Hematopoietic multipotent progenitor cell treated with erythropoietin and hydrocortisone succinate and interleukin-3 and kit ligand, for 6 days (in vitro differentiated cells): ENCODE measurements at places on chromosomes 7 and 10.

GRCh38 chr10:49243610-49244283 lies 55.2 kb upstream of the C10orf71 start:
- no peak for DNase-seq

- no peak for DNase-seq
Observed at GRCh38 chr10:28627102-28627501, 50.2 kb upstream of the BAMBI start.

DNA sequence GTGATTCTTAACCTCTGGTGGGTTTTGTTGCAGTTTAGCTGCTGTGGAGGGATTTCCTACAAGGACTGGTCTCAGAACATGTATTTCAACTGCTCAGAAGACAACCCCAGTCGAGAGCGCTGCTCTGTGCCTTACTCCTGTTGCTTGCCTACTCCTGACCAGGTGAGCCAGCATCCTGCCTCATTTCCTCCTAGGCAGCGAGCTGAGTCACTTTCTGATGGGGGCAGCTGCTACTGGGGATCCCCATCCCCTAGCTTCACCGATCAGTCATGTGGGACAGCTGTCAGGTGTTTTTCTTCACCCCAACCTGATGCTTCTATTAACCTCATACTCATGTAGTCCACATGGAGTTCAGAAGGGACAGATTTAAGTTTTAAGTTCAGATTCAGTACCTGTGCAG lies 21.7 kb upstream of the SMO start:
- no peak for DNase-seq

DNA sequence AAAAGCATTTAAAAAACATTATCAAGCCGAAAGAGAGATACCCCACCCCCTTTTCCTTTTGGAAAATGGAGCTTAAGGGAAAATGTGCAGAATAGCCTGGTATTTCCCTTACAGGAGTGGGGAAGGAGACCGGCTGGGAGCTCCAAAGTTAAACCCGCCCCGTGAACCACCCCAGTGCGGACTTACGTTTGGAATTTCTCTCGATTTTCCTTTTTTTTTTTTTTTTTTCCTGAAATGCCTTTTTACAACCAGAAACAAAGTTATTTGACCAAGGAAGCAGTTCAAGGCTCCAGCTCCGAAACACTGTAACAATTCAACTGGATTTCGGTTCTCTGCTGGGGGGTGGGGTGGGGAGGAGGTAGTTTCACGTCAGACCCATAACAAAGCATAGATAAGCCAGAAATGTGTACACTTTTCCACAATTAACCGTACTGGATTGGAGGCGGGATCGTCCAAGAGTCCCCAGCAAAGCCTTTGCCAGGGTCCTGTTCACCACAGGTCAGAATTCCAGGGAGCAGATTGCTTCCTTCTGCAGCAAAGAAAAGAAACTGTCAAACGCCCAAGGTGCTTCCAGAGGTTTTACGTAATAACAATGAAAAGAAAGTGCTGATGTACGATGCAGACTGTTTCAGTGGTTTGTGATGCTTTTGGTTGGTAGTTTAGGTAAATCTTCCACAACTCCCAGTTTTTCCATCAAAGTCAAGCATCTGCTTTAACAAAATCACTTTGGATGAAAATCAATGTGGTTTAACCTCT lies 6.7 kb downstream of the SKIDA1 start:
- DNase-seq: no peak

DNA sequence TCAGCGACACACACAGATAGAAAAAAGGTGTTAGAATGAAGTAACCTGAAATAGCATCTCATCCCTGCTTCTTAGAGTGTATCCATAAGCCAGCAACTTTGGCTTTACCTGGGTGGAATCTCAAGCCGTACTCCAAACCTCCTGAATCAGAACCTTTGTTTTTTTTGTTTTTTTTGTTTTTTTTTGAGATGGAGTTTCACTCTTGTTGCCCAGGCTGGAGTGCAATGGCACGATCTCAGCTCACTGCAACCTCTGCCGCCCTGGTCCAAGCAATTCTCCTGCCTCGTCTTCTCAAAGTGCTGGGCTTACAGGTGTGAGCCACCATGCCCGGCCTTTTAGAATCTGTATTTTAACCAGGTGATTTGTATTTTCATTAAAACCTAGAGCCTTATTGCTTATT lies 9.0 kb downstream of the NRBF2 start:
- no peak for DNase-seq

DNA sequence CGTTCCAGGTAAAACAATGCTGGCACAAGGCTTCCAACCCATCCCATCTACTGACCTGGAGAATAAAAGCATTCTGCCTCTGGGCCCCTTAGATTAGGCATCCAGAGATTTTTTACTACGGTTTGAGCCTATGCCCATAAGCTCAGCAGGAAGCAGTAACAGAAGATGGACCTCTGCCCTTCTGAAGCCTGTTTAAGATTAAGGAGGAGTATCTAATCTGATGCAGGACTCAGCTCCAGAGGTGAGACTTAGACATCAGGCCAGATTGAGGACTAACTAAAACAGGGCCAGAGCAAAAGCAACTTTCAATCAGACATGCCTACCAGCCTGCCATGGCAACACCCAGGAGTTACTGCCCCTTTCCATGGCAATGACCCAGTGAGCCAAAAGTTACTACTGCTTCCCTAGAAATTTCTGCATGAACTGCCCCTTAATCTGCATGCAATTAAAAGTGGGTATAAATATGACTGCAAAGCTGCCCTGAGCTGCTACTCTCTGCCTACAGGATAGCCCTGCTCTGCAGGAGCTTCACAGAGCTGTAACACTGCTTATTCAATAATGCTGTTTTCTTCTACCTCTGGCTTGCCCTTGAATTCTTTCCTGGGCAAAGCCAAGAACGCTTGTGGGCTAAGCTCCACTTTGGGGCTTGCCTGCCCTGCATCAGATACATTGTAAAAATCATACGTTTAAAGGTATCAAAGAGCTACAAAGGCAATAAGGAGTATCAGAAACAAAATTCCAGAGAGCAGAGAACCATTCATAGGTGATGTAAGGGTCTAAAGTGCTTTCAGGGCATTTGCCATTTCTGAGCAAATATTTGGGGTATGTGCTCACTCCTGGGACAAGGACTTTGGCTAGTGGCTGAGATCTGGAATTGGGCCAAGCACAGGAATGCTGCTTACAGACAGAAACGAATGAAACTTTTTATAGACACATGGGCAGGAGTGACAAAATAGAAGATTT lies 25.0 kb upstream of the CNNM1 start:
- no peak for DNase-seq

DNA sequence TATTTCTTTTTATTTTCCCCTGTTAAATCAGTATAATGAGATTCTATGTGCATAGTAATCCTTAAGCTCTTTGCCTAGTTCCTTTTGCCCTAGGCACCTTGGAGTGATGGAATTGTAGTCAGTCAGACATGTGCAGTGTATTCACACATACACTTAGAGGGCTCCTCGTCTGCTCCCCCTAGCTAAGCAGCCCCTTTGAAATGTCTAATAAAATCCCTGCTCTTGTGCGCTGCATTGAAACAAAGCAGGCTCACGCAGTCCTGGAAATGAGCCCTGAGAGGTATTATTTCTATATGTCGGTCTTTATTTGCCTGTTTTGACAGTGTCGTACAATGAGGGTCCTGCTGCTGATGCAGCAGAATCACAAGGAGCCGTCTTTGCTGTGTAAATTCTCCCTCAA lies 258.7 kb downstream of the AUTS2 start:
- DNase-seq: no peak

DNA sequence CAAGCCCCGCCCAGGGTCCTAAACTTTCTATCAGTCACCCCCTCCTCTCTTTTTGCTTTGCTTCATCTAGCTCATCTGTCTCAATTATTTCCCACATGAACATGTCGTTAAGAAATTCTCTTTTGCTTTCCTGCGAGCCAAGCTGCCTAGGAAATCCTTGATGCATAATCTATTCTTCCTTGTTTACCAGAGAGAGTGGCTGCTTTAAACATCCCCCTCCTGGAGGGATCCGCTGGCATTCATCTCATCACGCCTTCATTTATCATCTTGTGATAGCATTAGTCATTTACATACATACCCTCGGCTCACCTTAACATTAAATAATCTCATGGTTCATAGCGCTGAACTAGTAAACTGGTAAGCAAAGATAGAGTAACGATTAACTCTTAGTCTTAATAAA lies 96.7 kb downstream of the ANK3 start:
- no peak for DNase-seq

- no peak for DNase-seq
Observed at GRCh38 chr7:25680636-25681035, 452.4 kb upstream of the NPVF start.

GRCh38 chr10:13820964-13821337 lies 234.2 kb downstream of the PRPF18 start:
- DNase-seq: no peak

DNA sequence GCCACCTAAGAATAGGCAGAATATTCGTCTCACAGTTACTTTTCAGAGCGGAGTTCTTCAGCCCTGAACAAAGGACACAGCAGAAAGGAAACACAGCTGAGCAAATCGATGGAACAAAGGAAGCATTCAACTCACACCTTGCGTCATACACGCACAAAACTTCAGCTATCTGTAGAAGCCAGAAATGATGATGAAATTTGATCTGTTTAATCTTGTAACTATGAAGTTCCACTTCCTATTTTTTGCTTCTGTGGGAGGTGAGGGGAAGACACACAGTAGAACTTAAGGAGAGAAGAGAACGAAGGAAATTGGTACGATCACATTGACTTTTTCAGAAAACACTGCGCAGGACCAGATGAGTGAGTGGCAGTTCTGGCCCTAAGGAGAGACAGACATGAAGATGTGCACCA lies 26.2 kb downstream of the FAM171A1 start:
- DNase-seq: peak; percentile 82

- peak; percentile 53 for DNase-seq
Observed at GRCh38 chr10:86770412-86770960, 14.1 kb downstream of the BMPR1A start.

DNA sequence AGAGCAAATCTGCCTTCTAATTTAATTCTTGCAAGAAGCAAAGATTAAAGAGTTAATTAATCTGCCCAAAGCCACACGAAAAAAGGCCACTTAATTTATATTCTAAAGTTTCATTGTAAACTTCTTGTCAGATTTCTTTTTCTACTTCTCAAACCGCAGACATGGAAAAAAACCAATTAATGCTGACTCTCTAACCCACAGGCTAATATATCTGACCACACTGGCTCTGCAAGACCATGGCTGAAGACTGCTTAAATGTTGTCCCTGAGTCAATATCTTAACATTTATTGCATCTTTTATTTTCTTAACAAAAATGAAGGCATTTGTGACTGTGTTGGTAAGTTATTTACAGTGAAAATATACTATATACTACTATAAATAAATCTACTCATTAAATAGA lies 234.0 kb upstream of the SP8 start:
- no peak for DNase-seq

DNA sequence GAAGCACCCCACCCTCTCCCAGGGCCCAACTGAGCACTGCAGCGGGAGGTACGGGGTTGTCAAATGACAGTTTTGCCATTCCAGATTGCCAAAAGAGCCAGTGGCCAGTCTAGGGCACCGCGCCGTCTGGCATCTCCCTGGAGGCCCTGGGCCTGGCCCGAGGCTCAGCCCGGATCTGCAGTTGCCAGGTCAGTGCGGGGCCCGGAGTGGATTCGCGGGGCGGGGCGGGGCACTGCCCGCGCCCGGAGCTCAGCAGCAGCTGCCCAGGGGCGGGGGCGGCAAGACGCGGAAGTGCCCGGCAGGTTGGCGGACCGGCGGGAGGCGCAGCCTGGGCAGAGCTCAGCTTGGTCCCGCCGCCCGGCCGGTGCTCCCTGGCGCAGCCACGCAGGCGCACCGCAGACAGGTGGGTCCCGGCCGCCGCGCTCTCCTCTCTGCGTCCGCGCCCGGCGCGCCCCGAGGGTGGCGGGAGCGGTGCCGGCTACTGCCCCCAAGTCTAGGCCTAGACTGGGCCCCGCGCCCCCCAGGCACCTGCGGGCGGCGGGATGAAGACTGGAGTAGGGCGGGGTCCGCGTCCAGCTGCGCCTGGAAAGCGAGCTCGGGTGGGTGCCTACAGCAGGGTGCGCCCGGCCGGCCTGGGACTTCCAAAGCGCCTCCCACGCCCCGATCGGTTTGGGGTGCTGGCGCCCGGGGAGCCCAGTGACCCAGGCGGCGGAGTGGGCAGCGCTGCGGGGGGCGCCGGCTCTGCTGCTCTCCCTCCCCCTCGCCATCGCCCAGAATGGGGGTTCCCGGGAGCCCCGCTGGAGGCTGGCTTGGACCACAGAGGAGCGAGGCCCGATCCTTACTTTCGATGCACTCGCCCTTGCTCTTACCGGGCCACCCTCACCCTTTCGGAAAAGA lies at the start of gene IRF5:
TSS of gene IRF5 (plus strand) at position 281 of the 897 bp plus-strand sequence. CDS start 4,155 bp downstream, outside the sequence.
- DNase-seq: peak; percentile 41

GRCh38 chr10:28668363-28669226 lies 8.7 kb upstream of the BAMBI start:
- DNase-seq: peak; percentile 65

DNA sequence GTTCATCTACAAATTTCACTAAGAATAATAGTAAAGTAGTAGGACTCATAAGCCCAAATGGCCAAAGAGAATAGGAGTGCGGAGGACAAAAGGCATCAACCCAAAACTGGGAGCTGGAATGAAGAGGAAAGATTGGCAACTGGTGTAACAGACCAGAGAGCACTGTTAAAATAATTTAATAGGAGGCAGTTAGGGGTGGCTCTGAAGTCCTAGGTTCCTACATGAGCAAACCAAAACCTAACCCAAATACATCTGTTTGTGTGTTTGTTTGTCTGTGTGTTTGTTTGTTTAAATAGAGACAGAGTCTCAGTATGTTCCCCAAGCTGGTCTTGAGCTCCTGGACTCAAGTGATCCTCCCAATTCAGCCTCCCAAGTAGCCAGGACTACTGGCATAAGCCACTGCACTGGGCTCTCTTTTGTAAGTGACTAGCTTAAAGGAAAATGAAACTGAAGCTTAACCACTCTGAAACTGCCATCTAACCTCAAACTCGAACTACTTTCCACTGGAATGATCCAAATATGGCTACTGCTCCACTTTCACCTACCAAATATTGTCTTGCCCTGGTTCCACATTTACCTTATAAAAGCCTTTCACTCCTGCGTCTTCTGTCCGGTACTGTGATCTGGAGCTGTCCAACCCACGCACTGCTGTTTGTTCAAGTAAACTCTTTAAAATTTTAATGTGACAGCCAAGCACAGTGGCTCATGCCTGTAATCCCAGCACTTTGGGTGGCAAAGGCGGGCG lies 94.9 kb downstream of the AKR1D1 start:
- DNase-seq: no peak

- peak; percentile 98 for DNase-seq
Observed at GRCh38 chr10:15451137-15452094, 80.3 kb upstream of the FAM171A1 start.

DNA sequence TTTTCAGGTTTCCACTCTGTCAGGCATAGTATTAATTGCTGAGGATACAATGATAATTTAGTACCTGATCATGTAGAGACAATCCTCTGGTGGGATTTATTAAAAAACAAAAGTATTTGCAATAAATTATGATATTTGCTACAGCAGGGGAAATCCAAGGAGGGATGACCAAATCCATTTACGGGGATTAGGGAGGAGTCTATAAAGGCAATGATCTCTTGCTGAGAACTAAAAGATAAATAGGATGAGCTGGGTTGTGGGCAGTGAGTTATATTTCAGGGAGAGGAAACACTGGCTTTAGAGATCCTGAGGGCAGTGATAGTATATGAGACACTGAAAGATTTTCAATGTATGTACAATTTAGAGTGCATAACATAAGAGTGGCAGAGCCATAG lies 305.5 kb downstream of the GPR37 start:
- DNase-seq: no peak

GRCh38 chr7:30304177-30304884 lies 19.9 kb downstream of the ZNRF2 start:
- DNase-seq: no peak
